ENCODE measurements at places on chromosomes 1 and 21.

DNA sequence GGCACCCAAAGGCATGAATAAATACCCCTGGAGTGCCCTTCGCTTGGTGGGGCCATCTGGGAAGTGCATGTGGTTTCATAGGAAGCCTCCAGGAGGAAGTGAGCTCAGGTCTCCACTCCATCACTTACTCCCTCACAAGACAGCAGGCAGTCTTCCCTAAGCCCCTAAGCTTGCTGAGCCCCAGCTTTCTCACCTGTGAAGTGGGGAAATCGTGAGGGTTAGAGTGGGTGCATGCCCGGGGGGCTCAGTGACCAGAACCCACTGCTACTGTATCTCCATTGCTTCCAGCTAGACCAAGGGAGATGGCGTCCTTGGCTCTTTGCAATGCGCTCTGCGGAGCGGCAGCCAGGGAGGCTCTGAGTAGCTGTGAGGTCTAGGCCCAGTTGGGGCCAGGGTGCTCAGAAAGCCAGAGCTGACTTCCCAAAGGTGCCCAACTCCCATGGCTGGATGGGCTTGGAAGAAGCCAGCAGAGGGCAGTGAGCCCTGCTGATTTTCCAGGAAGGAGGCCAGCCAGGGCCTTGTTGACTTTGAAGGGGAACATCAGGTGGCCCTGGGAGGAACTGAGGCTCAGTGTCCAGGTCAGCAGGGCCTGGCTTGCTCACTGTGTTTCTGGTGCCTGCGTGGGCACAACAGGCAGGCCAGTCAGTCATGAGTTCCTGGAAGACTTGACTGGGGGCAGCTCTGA, 27.3 kb downstream of the CDCP2 start:
- no peak for DNase-seq

DNA sequence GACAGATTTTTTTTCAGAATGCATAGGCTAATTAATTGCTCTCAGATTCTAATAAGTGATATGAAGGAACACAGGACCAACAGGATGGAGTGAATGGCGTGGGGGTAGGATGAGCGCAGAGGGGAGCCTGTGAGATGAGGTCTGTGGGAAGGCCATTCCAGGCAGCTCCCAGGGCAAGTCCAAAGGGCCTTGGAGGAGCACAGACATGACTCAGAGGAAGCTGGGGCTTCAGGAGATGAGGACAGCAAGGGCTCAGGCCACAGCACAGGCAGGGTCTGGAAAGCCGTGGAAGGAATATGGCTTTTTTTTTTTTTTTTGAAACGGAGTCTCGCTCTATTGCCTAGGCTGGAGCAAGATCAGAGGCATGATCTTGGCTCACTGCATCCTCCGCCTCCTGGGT, 35.1 kb downstream of the FMN2 start:
- no peak for DNase-seq

DNA sequence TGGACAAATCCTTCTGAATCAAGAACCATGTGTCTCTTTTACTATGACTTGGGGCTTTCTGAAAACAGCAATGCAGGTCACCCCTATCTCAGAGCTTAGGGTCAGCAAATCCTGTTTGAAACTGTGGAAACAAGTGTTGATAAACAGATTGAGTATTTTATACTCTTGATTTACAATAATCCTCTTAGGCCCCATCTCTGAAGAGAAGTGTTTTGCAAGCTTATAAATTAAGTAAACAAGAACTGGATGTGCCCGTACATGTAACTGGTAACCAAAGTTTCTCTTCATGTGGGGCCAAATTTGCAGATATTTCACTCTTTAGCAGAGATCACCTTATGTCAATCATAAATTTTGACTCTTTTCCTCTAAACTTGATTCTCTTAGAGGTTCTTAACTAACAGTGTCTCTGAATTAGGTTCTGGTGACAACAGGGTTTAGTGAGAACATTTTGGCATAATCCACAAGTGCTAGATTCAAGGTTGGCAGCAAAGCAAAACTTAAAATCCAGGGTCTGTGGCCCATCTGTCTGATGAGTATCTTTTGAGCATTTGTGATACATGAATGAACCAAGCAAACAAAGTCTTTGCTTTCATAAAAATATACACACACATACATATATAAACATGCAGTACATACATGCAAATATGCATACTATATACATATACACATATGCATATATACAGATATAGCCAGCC, 183.0 kb upstream of the HOOK1 start:
- DNase-seq, result no peak

DNA sequence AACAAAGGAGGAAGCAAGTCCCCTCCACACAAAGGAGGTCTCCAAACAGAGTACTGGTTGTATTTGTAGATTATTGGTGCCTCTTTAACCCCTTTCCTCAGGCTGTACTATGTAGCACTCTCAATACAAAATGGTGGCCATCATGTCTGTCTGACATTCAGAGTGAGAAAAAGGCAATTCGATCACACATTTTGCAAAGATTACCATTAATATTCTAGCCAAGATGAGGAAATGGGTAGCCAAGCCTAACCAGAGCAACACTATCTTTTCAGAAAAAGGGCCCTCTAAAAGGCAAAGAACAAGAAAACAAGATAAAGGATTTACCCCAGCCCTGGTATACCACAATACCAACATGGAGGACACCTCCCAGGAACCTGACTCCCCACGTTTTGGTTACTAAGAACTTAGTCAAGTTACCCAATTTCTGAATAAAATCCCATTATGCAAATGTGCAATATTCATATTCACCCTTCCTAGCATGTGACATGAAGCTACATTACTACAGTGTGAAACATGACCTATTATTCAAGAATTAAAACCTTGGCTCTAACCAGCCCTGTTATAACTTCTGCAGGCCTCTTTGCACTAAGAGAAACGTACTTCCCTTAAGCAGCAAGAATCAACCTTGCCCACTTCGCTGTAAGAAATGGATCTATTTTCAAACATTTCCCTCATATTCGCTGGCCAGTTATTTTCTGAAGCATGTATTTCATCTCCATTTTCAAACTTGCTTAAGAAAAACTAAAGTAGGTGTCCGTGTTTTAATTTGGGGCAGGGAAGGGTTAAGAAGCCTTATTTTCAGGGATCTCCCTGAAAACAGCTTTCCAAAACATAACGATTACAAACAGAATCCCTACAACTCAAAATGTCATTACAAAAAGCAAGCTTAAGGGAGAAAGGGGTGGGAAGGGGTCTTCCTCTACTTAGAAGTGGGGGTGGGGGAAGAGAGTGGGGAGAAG, 2.1 kb downstream of the KDM5B start:
- peak; percentile 31 for DNase-seq

- no peak for DNase-seq
These were observed 1.3 kb downstream of the FAM20B start for GRCh38 chr1:179026813-179027669.

DNA sequence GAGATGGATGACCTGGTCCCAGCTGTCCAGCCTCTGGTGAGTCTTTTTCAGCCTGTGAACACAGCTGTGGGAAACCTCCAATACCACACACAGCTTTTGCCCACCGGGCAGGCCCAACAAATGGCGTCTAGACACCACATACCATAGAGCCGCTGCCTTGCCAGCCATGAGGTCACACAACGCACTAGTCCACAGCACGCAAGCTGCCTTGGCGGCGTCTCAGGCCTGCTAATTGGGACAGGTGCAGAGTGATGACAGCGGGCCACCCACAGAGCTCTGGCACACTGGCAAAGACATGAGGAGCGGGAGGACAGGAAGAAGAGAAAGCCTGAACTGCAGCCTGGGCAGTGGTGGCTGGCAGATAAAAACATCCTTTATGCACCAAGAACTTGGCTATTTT, 125.5 kb downstream of the ADAMTS1 start:
- DNase-seq, result no peak

DNA sequence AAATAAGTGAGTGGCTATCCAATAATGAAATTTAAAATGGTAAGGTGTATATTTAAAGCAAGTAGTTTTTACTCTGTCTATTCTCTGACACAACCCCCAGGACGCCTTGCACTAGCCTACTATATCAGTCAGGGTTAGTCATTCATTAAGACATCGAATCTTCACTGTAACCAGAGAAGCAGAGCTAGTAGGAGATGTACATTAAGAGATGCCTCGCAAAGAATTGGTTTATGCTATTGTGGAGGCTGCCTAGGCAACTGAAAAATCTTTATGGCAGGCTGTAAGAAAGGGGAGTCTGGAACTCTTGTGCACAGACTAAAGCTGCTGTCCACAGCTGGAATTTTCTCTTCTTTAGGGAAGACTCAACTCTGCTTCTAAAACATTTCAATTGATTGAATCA, 28.8 kb downstream of the NTNG1 start:
- DNase-seq, result no peak

- no peak for DNase-seq
These were observed 193.0 kb downstream of the CACNA1E start for GRCh38 chr1:181676269-181676668.

DNA sequence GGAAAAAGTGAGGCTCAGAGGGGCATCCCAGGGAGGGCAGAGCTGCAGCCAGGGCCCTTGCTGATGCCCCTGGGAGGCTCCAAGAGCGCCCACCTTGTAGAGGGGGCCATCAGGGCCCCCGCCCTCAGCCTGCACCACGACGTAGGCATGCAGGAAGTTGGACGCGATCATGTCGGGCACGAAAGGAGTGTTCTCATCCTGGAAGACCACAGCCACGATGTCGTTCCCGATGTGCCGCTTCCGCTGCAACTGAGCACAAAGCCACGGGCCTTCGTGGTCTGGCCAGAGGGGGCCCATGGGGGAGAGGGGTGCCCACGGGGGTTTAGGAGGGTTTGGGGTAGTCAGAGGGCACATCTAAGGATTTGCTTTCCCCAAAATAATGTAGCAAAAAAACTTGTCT, 59.1 kb downstream of the RAP1GAP start:
- no peak for DNase-seq

DNA sequence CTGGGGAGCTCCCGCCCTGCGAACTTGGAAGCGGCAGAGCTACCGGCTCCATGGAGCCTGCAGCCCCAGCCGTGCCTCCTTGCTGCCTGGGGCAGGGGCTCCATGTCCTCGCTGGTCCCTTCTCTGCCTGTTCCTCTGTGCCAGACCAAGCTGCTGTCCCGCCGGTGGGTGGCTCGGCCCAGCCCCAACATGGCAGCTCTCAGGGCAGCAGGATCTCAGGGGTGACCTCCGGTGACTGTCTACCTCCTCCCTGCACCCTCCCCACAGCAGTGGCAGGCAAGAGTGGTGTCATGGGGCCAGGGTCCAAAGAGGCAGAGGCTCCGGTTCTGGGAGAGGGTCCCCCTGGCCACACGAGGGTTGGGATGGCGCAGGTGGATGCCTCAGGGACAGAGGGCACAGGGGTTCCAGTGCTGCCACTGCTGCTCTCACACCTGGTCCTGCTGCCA, 45.8 kb downstream of the ATP6V1G3 start:
- no peak for DNase-seq

Measured in right kidney (tissue), 9 donors.